ENCODE measurements at places on chromosomes 11 and 22.

DNA sequence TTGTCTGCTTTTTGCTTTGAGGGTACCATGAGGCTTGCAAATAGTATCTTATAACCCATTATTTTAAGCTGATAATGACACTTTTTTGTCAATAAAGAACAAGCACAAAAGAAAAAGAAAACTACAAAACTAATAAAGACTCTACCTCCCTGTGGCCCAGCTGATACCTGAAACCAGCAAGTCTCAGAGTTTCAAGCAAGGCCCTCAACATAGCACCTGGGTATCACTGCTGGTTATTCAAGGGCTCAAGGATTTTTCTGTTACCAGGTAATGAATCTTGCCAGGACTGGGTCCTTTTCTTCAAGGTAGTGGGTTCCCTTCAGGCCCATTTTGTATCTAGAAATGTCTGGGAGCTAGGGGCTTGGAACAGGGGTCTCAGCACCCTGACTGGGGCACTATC, 281.6 kb upstream of the C11orf87 start:
- DNase-seq: no peak

- DNase-seq: no peak
These were observed 73.9 kb downstream of the PPFIBP2 start for GRCh38 chr11:7587712-7588111.

- DNase-seq: no peak
These were observed 420.6 kb downstream of the BRD1 start for GRCh38 chr22:49406879-49407587.

GRCh38 chr11:31874631-31875191, 63.6 kb upstream of the PAX6 start:
- DNase-seq: no peak

DNA sequence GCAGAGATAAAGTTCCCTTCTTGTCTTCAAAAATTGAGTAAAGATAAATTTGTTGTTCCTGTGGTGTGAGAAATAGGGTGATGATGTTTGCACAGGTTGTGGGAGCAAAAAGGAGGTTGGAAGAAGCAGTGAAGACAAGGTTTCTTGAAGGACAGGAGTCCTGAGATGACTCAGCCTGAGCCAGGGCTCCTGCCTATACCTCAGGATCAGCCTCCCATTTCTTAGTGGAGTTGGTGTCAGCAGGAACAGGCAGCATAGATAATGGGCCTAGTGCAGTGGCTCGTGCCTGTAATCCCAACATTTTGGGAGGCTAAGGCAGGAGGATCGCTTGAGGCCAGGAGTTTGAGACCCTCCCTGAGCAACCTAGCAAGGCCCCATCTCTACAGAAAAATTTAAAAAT, 28.7 kb downstream of the EIF4G2 start:
- DNase-seq: no peak

- DNase-seq: no peak
These were observed 243.6 kb upstream of the LUZP2 start for GRCh38 chr11:24253237-24253760.

Data from stimulated activated CD8-positive, alpha-beta memory T cell treated with anti-CD3 and anti-CD28 coated beads, Interleukin-7, amount 100 ng/mL, for 1 hour (primary cell).